ENCODE measurements at places on chromosomes 5 and 9. TPM values are rescaled to one million over a fixed set of nuclear protein-coding genes. Genes with fewer than 3 reads are reported as not detected.

DNA sequence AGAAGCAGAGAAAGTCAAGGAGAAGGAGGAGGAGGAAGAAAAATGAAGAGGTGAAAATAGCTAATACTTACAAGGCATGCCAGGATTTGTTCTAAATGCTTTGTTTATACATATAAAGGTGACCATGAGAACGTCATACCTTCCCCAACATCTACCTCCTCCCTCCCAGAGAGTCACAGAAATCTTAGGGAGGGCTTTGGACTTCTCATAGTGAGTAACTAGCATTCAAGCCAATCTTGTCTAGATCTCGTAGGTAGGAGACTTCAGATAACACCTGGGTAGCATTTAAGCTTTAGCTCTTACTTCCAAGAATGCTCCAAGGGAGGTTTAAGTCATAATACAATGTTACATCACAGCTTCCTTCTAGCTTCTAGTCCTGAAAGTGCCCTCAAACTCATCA, 36.5 kb upstream of the GPBP1 start:
- no peak for DNase-seq

Gene DAP
- 40.6 TPM for total RNA-seq

DNA sequence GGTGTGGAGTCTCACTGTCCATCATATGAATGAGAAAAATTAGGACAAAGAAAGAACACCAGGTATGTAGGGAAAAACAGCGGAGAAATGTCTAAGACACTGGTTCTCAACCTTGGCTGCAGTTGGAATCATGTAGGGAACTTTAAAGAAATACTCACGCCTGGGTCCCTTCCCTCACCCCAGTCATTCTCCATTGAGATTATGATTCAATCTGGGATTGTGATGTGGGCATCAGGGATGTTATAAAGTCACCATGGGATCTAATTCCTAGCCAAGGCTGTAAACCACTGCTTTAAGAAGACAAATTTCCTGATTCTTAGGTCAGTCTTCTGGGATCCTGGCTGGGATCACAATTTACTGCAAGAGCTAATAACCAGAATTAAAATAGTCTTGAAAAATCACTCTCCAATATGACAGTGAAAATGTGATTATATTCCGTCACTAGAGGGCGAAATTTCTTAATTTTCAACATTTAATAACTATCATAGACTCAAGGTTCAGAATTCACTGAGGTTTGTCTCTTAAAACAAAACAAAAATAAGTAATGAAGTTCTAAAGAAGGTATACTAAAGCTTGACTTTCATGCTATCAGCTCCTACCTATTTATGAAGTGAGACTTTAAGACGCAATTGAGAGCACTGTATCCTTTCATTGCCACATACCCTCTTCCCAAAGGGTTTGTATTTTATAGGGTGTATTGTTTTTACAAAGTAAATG, 60.5 kb downstream of the GLDC start:
- no peak for DNase-seq

DNA sequence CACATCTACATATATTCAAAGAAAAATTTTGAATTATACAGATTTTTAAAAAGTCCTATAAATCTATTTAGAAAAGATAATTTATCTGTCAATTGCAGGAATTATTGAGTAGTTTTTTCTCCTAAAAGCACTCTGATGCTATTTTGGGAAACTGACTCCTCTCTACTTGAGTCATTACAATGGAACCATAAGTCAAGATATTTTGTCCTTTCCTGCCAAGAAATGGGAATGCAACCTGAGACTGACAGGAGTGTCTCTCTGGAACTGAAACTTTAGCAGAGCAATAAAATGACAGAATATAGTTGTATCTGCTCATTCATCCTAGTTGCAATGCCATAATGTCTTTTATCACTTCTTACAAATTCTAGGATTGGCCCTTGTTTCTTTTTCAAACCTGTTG, 48.6 kb downstream of the CARTPT start:
- no peak for DNase-seq

GRCh38 chr5:111299831-111300432, 75.7 kb downstream of the CAMK4 start:
- no peak for DNase-seq
